H4 (cell line): ENCODE measurements at places on chromosomes 1 and 21. TPM values are rescaled to one million over a fixed set of nuclear protein-coding genes. Genes with fewer than 3 reads are reported as not detected.

DNA sequence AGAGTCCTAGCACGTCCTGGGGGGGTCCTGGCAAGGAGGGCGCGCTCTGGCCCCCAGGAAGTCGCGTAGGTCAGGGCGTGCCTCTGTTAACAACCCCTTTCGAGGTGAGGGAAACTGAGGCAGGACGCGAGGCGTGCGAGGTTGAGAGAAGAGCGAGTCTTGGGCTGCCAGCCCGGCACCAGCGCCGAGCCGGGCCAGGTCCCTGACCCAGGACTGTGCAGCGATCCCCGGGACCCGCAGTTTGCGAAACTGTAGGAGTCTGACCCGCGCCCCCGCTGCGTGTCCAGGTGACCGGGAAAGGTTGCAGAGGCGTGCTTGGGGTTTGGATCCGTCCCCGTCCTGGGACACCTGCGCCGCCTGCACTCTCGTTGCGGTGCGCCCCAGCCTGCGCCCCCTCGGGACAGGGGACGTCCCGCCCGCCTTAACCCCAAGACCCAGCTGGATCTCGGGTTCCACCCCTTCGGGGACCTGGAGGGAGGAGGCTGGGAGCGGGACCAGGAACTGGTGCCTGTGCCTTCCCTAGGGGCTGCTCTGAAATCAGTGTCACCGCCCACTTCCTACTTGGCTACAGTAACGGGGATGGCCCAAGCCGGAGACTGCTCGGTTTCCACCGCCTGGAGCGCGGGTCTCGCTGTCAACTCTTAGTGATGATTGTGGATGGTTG, 493 bp downstream of the DISC1 start:
- peak; percentile 21 for DNase-seq

- DNase-seq, result no peak
Measured at GRCh38 chr21:35641271-35642016, 418.9 kb downstream of the SETD4 start.

GRCh38 chr21:46226920-46227599, 1.5 kb downstream of the LSS start:
- DNase-seq, result no peak

DNA sequence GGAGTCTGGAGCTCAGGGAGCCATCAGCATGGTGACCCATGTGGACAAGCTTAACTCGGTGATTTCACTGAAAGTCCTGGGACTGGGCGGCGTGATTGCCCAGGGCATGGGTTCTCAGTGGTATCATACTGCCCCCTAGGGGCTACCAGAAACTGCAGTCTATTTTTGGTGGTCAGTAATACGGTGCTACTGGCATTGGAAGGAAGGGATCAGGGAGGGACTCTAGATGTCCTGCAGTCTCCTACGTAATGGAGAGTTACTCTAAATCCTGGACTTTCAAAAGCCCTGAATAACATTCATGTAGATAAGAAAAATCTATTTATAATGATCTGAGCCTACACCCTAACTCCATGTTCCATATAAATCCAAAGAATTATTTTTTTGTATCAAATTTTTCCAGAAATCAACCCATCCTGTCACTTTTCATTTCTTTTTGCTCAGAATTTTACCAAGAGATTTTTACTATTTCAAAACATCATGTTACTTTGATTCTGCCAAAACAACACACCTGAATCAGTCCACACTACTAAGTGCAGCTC, 37.3 kb downstream of the PABPC4 start:
- DNase-seq, result peak; percentile 58

DNA sequence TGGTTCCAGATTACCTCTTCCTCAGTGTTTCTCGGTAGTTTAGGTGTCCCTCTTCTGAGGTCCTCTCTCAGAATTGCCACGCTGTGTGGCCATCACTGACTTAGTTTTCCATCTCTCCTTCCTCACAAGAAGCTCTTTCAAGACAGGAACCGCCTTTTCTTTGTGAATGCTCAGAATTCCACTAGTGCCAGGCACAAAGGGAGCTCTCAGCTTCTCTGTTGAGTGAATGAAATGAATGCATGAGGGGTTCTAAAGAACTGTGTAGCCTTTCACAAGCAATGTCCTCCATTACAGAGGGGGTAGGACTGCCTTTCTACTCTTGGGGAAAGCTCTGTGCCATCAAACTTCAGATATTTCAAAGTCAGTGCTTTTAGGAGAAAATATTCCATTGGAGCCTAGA, 546.8 kb downstream of the RWDD3 start:
- DNase-seq, result no peak

DNA sequence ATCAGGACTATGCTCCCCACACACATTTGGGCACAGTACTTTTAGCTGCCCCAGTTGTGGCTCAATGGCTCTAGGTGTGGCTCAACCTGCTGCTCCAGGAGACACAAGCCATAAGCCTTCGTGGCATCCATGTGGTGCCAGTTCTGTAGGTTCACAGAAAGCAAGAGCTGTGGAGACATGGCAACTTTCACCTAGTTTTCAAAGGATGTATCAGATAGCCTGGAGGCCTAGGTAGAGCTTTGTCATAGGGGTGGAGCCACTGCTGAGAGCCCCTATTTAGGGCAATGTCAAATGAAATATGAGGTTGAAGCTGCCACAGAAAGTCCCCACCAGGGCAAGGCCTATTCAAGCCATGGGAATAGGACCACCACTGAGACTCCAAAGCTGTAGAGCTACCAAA, 210.5 kb downstream of the LMO4 start:
- DNase-seq, result no peak

DNA sequence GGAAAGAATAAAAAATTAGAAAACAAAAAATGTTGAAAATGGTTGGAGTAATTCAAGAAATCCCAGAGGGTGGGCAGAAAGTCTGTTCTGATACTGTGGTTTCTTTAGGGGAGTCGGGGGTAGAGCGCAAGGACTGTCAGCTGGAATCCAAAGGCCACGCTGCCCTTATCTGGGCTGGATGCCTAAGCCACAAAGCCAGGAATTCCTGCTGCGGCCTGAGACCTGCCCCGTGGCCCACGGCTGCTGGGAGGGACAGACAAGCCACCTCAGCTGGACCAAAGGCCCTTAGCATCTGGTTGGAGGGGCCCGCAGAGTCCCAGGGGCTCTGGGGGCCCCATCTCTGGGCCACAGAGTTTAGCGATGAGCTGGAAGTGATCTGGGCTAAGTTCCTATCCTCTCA, 60.2 kb downstream of the DMRTB1 start:
- no peak for DNase-seq

DNA sequence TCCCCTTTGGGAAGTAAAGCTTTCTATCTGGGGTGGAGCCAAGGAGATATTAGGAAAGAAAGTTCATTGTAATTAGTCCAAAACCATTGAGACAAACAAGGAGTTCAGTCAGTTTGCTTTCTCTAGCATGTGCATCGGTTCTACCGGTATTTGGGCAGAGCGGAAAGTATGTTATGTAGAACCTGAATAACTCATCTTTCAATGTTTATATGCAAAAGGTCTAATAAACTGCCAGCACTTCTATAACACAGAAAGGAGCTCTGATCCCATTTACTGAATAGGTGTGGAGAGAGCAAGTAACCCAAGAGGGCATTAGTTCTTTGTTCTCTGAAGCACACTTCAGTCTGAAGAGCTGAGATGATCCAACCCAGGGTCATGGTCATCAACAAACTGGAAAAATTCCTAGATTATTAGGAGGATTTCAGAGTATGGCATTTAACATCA, 3.5 kb downstream of the TGFB2 start:
- DNase-seq, result no peak

GRCh38 chr1:183776731-183777130, 28.2 kb upstream of the RGL1 start:
- no peak for DNase-seq

- no peak for DNase-seq
Measured at GRCh38 chr1:150127868-150128267, 21.8 kb upstream of the PLEKHO1 start.

DNA sequence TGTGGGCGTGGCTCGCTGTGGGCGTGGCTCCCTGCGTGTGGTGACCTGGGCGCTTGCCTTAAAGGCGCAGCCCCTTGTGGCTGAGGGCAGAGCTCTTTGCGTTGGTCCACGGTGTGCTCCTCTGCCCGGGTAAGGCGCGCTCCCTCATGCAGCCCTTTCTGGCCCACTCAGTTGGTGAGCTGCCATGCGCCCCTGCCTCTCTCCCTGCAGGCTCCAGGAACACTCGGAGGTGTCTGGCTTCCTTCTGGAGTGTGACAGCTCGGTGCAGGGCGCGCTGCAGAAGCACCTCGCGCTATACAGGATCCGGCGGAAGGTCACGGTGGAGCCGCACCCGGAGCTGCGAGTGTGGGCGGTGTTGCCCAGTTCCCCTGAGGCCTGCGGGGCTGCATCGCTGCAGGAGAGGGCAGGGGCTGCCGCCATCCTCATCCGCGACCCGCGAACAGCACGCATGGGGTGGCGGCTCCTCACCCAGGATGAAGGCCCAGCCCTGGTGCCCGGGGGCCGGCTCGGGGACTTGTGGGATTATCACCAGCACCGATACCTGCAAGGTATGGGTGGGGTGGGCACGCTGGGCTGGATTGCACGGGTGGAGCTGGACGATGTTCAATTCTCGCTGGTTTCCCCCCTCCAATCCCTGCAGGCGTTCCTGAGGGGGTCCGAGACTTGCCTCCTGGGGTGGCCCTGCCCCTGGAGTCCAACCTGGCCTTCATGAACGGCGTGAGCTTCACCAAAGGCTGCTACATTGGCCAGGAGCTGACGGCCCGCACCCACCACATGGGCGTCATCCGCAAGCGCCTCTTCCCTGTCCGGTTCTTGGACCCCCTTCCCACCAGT, 9.1 kb downstream of the IBA57 start:
- DNase-seq, result no peak

DNA sequence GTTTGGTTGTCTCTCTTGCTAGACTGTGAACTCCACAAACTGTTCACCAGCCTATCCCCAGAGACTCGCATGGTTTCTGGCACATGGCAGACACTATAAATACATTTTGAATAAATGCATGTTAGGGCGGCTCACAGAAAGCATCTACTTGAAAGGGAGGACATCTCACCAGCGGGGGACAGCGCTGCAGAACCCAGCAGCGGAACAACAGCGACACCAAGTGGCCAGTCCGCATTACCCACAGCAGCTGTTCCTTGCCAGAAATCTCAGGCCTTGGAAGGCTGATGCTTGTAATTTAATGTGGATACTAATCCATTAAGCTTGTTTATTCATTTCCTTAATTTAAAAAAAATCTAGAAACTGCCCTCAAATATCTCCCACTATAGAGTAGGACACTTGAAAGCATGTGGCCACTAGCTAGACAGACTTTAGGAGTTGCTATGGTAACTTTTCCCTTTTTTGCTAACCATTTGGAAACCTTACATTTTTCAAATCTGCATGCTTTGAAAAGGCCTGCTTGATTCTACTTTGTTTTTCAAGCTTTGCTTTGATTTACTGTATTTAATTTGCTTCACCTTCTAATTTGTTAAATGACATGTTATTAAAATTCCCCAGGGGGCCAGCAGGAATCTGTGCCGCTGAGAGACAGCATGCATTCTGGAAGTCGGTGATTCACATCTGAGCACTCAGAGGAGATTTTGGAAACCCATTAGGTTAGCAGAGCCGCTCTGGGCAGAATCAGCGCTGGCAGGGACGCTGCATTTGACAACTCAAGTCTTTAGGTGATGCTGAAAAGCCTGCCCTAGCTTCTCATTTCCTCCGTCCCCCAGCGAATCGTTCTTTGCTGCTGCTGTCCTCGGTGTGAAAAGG, 63.5 kb upstream of the SSX2IP start:
- DNase-seq, result peak; percentile 40

DNA sequence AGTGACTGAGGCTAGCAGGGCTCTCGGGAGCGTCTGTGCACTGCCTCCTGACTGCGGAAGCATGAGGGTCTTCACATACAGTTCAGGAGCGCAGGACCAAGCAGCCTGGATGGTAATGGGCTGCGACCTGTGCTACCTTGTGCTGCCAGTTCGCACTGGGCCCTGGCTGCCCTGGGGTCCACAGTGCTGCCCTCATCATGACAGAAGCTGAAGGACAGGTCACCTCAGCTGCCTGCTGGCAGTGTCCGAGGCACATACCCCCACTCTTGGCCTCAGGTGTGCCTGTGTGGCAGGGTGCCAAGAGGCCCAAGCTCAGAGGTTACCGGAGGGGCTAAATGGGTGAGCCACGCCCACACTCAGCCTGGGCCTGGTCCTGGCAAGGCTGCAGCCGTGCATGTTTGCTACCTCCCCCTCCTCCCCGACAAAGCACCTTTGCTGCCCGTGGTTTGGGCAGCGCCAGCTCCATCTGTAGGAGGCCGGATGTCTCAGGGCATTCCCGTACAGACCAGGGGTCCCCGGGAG, 4.4 kb downstream of the JMJD4 start:
- DNase-seq, result no peak

DNA sequence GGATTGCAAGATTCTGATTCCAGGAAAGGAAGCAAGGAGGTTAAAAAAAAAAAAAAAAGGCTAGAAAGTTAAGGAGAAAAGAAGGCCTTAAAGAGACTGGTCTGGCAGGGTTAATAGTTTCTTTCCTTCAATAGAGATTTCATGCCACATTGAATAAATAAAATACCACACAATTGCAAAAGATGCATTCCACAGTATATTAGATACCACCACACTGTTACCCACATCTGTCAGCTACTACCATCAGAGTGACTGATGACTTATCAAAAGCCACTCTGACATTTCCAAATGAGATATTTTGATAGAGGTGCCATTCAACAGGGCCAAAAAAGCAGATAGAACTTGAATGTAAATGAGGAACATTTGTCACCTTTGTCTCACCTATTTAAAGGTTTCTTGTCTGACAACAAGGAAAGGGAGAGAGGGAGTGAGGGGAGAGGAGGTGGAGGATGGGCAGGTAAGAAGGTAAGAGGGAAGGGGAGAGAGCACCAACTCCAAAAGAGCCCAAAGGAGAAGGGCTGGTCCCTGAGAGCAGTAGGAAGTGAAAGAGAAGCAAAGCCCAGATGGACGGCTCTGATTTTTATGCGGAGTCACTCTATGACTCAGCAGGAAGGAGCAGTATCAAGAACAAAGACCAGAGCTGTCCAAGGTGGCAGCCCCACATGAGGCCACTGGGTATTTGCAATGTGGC, 38.3 kb downstream of the LRRN2 start:
- peak; percentile 85 for DNase-seq

- no peak for DNase-seq
Measured at GRCh38 chr1:236201786-236202185, 59.4 kb downstream of the GPR137B start.

ATP8B2 gene
- total RNA-seq, result 51.1 and 61.9 TPM in 2 replicates

FAM43B gene
- total RNA-seq, result 0.04 TPM in 1 of 2 replicates, not detected in the other

BTF3L4 gene
- total RNA-seq, result 108 and 158 TPM in 2 replicates

AIM2 gene
- total RNA-seq, result 39.5 and 42.8 TPM in 2 replicates

REG4 gene
- not detected in 2 replicates for total RNA-seq

SERPINC1 gene
- total RNA-seq, result not detected in 2 replicates

SLC5A9 gene
- total RNA-seq, result not detected in 2 replicates

L1TD1 gene
- total RNA-seq, result not detected in 2 replicates

CELA3B gene
- total RNA-seq, result not detected in 2 replicates

TDRD5 gene
- not detected in 2 replicates for total RNA-seq

BRDT gene
- total RNA-seq, result not detected in 2 replicates

RNF207 gene
- total RNA-seq, result 0.12 and 1.6 TPM in 2 replicates

C1orf94 gene
- total RNA-seq, result not detected in 2 replicates

RASAL2 gene
- total RNA-seq, result 3.6 and 5.3 TPM in 2 replicates

TSPAN1 gene
- total RNA-seq, result 0.64 and 0.66 TPM in 2 replicates
